Calu3 (cell line): ENCODE measurements at places on chromosomes 3 and 15.

DNA sequence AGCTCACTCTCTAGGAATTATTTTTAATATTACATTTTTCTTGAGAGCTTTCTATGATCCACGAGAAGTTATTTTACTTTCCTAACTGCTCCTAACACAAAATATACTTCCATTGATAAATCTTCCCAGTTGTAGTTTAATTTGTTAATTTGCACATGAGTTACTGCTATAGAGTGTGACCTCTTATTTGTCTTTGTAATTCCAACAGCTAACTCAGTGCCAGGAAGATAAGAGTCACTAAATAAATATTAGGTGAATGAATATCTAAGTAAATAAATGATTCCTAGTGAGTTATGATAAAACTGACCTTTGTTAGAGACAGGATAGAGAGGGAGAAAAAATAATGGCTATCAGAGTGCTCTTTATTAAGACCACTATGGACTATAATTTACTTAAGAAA, 319.9 kb downstream of the NAALADL2 start:
- DNase-seq = no peak

GRCh38 chr3:140529096-140529495, 148.8 kb upstream of the TRIM42 start:
- DNase-seq = no peak

DNA sequence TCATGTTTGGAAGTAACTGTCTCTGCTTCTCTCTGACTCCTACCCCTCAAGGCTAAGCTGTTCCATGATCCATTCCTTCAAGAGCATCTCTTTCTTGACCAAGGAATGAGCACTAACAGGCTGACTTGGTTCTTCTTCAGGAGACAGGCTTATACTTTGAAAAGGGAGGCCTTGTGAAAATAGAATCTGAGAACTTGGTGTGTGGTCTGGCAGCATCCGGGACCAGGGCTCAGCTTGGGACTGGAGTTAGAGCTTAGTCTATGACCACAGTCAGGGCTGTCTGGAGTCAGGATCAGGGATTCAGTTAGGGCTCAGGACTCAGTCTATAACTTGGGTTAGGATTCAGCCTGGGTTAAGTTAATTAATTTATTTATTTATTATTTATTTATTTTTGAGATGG, 44.9 kb upstream of the SLC6A6 start:
- DNase-seq = no peak

DNA sequence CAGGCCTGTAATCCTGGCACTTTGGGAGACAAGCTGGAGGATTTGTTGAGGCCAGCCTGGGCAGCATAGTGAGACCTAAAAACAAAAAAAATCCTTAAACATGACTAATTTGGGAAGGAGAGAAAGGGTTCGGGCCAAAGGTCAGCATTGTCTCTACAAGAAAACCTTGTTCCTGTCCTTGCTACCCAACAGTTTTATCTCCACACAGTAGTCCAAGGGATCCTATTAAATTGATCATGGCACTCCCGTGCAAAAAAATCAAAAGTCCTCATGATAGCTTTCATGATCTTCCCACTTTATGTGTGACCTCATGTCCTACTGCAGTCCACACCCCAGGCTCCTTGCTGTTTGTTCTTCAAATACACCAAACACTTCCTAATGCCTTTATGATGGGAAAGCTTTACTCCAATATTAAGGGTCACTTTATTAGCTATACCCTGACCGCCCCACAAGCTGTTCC, 4.2 kb downstream of the RPL15 start:
- no peak for DNase-seq

DNA sequence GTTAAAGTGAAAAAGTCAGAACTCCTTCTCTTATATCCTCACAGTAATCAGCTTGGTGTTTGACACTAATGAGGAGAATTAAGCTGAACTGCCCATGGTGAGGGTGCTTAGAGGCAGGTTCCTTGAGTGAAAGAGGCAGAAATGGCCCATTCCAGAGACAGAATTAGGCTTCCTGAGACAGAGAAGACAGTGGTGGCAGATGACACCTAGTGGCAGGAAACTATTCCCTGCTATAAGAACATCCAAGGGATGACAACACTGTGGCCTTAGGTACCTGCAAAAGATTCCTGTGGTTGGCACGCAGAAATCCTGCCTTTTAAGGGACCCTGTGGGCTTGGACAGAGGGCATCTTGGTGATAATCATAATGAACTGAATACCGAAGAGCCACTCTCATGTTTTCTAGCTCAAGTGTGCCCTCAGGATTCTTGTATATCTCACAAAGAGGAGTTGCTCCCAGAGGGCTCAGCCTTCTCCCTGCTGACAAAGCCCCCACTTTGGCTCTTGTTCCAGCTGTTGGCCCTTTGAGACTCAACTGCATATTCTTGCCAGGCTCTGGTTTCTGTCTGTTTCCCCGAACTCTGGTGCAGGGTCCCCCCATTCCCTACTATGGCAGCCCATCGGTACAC, 56.0 kb downstream of the KBTBD12 start:
- peak; percentile 54 for DNase-seq

DNA sequence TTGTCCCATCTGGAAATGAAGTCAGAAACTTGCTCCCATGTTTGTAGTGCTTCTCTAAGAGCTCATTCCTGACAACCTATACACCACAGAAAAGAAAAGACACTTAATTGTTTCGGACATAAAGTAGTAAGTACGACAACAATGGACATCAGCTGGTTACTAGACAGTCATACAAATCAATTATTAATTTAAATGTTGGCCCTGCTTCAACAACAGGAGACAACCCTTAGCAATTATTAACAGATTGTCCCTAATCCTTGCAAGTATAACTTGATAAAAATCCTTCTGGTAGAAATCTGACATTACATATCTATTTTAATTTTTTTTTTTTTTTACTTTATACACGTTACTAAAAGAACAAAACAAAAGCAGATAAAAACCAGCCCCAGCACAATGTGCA, 29.8 kb downstream of the ERICH6 start:
- no peak for DNase-seq

- DNase-seq = peak; percentile 60
Observed at GRCh38 chr3:169666376-169667165, 3.1 kb upstream of the MECOM start.

DNA sequence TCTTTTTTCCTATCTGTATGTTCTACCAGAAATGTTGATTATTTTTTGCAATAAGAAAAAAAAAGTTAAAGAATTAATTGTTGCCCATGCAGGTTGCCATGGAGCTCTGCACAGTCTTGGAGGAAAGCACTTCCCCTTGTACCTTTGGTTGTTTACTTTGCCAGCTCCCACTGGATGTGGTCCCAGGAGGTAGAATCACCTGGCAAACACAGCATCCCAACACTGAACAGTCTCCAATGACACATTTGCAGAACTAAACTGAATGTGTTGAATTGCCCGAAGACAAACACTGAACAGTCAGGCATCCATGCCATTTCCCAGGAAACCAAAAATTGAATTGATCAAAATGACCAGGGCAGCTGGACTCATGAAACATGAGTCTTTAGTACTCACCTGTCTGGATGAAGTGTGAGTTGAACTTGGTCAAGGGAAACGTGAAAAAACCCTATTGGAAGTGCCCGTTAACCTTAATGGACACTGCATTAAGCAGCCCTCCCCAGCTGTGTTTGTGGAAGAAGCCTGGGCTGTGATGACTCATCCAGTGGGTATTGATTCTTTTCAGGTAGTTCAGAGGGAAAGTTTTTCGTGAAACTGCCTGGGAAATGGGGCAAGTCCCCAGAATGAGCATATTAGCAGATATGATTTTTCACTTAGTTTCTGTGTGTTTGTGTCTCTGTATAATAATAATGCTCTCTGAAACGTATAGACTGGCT, 284.7 kb upstream of the STT3B start:
- DNase-seq = peak; percentile 64

DNA sequence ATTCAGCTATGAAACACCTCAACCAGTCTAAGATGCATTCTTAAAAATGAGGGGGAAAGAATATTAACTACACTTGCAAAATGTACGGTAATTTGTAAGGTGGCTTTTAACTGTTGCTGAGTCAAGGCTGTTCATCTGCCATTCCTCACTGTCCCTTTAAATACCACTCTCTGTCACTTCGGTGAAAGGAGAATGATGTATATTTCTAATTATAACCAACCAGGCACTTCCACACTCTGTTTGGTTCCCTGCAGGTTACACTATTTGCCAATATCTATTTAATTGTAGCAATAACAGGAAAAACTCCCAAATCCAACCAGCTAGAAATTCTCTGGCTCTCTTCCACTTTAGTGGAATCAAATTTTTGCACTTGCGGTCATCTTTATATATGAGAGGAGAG, 70.5 kb upstream of the SLCO3A1 start:
- no peak for DNase-seq

DNA sequence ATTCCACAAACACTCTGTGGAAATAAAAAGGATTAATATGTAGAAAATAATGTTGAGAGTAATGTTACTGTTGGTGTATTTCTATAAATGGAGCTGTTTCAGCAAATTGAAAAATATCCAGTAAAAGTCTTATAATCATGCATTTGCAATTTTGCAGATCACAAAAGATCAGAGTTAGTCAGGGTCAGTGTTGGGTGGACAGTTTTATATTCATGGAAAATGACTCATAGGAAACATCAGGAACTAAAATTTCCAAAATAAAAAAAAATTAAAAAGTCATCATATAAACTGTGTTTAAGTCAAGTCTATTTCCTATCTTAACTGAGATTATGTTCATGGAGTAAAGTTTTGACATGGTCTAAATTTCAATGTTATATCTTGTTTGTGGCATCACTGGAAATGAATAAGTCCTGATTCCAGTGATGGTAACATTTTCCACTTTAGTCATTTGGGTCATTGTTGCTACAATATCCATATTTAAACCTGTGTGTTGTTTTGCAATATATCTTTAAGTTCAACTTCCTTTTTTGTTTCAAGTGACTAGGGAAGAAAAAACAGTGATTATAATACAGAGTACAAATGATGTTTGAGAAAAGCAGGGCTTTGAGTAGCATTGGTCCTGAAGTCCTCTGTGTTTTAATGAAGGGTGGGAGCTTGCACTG, 37.8 kb downstream of the MITF start:
- no peak for DNase-seq
